Myometrial cell (primary cell): ENCODE measurements at places on chromosomes 11 and 22. TPM values are rescaled to one million over a fixed set of nuclear protein-coding genes. Genes with fewer than 3 reads are reported as not detected.

KBTBD4 gene
- 22.9 and 28.3 TPM in 2 replicates for total RNA-seq

FAM111B gene
- total RNA-seq = 3.2 and 5.7 TPM in 2 replicates

GUCY1A2 gene
- 0.18 TPM in 1 of 2 replicates, not detected in the other for total RNA-seq

MFNG gene
- total RNA-seq = not detected in 2 replicates

FAM83F gene
- total RNA-seq = not detected in 2 replicates

BATF2 gene
- 1.2 and 4.9 TPM in 2 replicates for total RNA-seq

OR10G4 gene
- total RNA-seq = not detected in 2 replicates

TPH1 gene
- total RNA-seq = 0.18 TPM in 1 of 2 replicates, not detected in the other
